ENCODE measurements at places on chromosomes 6 and 20. TPM values are rescaled to one million over a fixed set of nuclear protein-coding genes. Genes with fewer than 3 reads are reported as not detected.

MYB gene
- polyA plus RNA-seq: not detected

MYLIP gene
- polyA plus RNA-seq: 13.0 TPM

PAX1 gene
- not detected for polyA plus RNA-seq

TMEM74B gene
- 7.8 TPM for polyA plus RNA-seq

SLC17A1 gene
- not detected for polyA plus RNA-seq

SLC22A16 gene
- not detected for polyA plus RNA-seq

- DNase-seq: peak; percentile 78
Observed at GRCh38 chr20:47464380-47465101, 37.1 kb upstream of the NCOA3 start.

- DNase-seq: no peak
Observed at GRCh38 chr6:99276747-99277146, 72.7 kb downstream of the FAXC start.

DNA sequence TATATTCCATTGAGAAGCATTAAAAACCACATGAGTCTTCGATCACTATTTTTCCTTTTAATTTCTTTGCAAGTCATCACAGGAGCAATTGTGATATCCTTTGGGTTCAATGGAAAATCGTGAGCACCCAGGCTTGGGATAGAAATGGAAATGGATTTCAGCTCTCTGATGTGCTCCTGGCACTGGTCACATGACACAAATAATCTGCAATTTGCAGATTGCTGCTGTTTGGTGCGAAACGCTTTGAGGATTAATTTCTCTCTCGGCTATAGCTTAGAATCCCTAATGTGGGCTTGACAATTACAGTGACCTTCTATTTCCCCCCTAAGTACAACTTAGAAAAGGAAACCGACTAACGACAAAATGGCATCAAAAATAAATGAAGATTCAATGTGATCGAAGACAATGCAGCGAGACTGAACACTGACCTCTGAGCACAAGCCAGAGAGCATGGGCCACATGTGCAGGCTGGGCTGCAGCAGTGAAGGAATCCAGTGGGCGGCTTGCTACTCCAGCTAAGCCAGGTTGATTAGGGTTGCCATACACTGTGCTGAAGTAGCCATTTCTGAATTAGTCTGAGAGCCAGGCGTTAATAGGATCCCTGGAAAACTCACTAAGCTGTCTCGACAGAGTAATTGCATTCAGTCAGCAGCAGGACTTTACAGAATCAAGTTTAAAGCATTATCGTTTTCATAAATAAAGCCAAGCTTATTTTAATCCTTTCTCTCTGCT, 301.8 kb upstream of the AGPAT4 start:
- DNase-seq: no peak

DNA sequence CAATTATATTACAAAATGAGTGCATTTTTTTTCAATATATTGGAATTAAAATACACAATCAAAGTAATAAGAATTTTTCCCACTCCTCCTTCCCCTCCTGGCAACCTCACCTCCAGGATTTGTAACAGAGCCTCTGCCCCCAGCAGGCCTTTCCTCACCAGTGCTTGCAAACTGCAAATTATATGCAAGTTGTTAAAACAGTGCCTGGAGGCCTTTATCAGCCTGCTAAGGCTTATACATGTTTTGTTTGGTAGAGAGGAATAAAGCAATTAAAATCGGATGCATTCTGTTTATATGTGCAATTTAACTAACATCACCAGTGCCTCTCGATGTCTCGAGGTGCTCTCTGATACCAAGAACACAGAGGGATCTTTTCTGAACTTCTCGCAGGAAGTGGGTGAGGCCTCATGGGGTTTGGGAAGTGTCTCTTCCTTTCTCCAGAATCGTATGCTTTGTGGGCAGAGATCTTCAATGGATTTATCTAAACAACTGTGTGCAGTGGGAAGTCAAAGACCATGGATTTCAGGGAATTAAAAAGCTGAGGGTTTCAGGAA, 186.8 kb downstream of the CDH26 start:
- no peak for DNase-seq

GRCh38 chr6:3538536-3538935, 81.7 kb upstream of the SLC22A23 start:
- DNase-seq: no peak

DNA sequence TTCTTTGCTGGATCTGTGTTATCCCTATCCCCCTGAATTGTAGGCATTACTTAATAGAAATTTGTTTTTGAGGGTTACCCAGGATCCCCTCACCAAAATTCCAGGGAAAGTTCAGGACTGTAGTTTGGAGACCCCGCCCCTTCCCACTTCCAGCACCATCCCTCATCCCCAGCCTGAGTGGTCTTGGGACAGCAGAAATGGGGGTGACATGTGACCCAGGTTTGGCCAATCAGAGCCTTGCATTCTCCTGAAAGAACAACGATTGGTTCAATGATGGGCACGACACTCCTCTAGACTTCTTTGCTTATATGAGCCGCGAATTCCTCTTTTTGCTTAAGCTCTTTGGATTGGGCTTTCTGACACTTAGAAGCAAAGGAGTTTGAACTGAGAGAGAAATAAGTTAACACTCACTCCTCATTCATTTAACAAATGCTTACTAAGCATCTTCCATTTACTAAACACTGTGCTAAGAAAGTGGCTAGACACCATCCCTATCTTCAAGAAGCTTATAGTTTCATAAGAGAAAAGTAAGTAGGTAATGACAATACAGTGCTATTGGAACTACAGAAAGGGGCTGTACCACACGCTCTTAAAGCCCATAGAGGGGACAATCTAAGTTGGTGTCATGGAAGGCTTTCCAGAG, 24.9 kb upstream of the PAQR8 start:
- no peak for DNase-seq

DNA sequence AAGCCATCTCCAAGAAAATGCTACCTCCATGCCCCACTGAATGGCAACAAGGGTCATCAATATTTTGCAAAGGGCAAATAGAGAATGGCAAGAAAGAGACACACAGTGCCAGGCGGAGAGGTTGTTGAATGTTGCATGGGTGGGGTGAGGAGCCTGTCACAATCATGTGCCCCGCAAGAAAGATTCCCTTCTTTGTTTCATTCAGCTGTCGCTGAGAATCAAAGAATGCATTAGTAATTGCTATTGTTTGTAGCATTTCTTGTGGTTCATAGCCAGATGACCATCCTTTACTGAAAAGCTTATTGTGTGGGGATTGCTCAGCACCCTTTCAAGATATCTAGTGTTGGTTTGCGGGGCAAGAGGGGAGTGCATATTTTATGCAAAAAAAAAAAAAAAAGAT, 166.5 kb upstream of the QKI start:
- DNase-seq: no peak

GRCh38 chr6:108565091-108565766, 4.5 kb downstream of the FOXO3 start:
- no peak for DNase-seq

GRCh38 chr20:22920898-22921297, 114.2 kb upstream of the SSTR4 start:
- DNase-seq: no peak

DNA sequence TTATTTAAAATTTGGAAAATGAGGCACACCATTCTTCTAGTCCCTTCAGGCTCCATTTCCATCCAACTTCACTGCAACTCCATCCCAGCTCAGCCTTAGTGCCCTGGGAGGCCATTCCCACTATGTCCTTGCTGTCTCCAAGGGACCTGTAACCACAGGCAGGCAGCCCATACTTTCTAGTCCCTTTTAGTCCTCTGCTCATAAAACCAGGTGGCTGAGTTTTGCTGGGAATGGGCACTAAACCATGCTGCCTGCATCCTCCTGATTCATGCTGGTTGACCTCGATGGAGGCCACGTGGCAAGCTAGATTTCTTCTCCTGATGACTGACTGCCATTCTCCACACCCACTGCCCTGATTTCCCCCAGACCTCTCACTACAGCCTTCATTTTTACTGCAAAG, 27.5 kb upstream of the MYMX start:
- DNase-seq: no peak

- no peak for DNase-seq
Observed at GRCh38 chr20:13694420-13695150, 55.9 kb upstream of the TASP1 start.

DNA sequence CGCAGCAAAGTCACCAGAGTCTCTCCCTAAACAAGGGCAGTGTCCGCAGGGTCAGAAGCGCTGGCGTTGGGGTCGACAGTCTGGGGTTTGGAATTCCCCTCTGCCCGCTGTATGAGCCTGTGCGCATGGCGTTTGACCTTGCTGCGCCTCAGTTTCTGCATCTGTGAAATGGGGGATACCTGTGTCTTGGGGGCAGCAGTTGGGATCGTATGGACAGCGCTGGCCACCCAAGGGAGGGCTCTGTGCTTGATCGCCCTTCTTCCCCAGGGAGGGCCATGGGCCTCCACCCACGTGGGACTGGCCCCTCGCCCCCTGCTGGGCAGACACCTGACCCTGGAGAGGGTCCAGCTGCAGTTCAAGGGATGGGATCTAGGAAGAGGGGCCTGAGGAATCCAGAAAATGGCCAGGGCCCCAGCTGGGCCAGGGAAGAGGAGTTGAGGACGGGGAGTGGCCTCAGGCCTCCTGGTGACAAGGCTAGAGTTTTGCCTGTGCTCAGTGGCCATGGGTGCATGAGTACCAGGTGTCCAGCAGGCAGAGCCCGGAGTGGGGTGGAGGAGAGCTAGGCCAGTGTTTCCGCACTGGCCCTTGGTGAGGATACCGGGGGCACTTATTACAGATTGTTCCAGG, 26.4 kb upstream of the PHACTR3 start:
- DNase-seq: no peak

DNA sequence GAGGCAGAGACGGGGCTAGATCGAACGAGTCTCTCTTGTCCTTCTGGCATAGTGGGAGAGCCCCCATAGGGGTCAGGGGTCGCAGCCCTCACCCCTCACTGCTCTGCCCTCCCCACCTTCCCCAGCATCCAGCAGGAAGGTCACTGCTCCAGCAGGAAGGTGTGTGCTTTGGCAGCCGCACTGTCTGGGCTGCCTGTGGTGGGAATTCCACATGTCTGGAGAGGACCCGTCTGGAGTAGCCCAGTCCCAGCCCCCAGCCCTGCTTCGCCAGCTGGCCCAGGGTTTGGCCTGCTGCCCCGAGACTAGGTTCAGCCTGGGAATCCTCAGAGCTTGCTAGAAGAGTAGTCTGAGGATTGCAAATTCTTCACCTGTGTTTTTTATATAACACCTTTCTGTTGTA, 2.5 kb upstream of the R3HDML start:
- no peak for DNase-seq

DNA sequence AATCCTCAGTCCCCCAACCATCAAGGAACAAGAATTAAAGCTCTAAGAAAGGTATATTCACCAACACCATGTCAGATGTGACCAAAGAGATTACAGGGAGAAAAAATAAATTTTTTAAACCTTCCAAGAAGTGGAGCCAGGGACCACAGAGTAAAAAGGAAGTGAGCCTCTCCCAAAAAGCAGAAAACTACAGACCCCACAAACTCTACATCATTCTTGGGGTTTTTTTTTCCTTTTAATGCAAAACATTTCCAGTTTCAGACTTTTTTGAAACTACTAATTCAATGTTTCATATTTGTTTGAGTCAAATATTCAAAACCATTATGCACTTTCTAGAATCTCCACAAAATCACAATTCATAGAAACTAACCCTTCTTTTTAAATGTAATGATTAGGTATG, 6.8 kb upstream of the IL17F start:
- DNase-seq: no peak

DNA sequence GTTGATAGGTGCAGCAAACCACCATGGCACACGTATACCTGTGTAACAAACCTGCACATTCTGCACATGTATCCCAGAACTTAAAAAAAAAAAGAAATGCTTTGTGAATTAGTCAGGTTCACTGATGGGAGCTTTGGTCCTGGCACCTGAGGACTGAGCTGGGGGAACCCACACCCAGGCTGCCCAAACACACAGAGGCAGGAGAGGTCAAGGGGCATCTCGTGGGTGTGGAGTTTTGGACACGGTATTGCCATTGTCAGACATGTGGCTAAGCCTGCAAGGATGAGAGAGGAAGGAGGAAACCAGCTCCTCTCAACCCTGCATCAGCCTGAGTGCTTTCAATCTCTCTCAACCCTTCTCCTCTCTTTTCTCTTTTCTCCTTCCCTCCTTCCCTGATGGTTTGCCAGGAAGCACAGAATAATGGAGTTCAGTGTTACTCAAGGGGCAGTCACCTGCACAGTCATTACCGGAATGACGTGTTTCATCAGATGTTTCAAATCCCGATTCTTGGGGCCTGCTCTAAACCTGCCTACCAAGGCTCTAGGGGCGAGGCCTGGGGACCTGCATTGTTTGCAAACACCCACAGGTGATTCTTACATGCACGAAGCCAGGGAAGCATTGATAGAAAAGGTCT, 89.9 kb upstream of the NEDD9 start:
- no peak for DNase-seq

DNA sequence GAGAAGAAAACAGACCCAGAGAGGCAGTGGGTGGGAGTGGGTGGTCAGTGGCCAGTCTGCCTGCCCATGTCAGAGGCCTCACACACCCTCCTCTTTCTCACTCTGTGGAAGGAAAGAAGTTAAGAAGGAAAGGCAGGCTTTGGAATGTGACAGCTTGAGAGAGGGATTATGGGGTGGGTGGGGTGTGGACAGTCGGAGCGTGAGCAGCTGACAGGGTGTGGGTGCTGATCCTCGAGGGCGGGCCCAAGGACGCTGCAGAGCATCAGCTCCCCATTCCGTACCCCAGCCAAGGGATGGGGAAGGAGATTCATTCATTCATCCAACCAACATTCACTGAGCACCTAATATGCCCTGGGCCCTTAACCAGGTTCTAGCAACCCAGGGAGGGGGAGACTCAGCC, 4.8 kb downstream of the TGM6 start:
- DNase-seq: no peak

DNA sequence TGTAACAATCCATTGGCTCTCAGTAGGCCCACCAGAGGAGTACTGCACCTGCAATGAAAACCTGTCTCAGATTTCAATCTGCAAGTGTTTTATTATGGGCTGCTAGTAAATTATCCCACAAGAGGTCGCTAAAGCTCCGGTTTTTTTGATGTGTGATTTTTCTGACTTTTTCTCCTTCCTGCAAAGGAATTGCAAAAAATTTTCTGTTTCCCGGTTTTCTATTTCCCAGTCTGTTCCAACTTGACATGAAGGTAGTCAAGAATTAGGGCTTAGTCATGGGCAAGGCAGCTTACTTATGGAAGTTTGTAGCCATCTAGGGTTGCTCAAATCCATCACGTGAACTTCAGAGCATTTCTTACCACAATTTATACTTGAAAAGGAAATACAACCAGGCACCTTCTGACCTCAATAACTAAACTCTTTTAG, 38.5 kb upstream of the AHI1 start:
- DNase-seq: no peak

DNA sequence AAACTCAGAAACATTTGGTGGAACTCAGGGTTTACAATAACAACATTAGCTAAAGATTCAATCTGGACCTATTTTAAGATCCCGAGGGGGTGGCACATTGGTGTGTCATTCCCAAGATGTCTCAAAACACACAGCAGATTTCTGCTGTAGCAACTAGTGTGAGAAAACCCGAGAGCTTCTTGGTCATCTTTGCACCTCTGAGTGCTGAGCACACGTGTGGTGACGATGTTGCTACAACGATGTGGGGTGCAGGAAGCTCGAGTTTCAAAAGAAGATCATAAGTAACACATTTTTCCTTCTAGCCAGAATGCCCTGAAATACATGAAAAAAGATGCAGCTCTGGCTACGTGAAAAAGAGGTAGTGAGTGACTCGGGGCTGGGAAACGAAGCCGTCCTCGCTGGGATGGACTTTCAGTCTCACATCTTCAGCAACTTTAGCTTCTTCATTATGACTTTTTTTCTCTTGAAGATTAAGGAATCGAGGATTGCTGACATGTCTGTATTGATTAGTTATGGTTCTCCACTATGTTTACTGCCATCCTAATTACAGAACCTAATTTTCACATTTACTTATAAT, 1.5 kb downstream of the RAMACL start:
- no peak for DNase-seq
